ENCODE measurements at places on chromosomes 3 and 15. TPM values are rescaled to one million over a fixed set of nuclear protein-coding genes. Genes with fewer than 3 reads are reported as not detected.

ITPKA gene
- 0.30 TPM for total RNA-seq

HHATL gene
- total RNA-seq: not detected

CCDC12 gene
- total RNA-seq: 56.7 TPM

GCSAM gene
- total RNA-seq: 19.9 TPM

ANKRD63 gene
- not detected for total RNA-seq

PARP15 gene
- total RNA-seq: 47.2 TPM

DNAJA4 gene
- 30.9 TPM for total RNA-seq

LRRC49 gene
- total RNA-seq: not detected

DAZL gene
- total RNA-seq: not detected

IGSF11 gene
- not detected for total RNA-seq

SKOR1 gene
- 0.23 TPM for total RNA-seq

CCR1 gene
- total RNA-seq: 20.7 TPM

TMEM212 gene
- total RNA-seq: not detected

DNAH12 gene
- total RNA-seq: 0.03 TPM

ZBED2 gene
- 38.7 TPM for total RNA-seq

TMIE gene
- total RNA-seq: 0.20 TPM

SYNPR gene
- not detected for total RNA-seq

ACOX2 gene
- total RNA-seq: not detected

CASR gene
- 0.10 TPM for total RNA-seq

ABHD14A gene
- 10.8 TPM for total RNA-seq

SUCNR1 gene
- total RNA-seq: not detected

GOLGA8N gene
- 13.8 TPM for total RNA-seq

SMCO1 gene
- not detected for total RNA-seq

USP13 gene
- total RNA-seq: 9.6 TPM

ISLR gene
- not detected for total RNA-seq

GOLGB1 gene
- 37.8 TPM for total RNA-seq

Measured in activated CD4-positive, alpha-beta memory T cell treated with anti-CD3 and anti-CD28 coated beads, Interleukin-2, amount 10 ng/mL, durations not matched to agents 7 days and 5 days (primary cell).